ENCODE measurements at places on chromosomes 11 and 22.

- peak; percentile 80 for DNase-seq
Observed at GRCh38 chr22:34414467-34415440, 494.5 kb upstream of the LARGE1 start.

- no peak for DNase-seq
Observed at GRCh38 chr11:133386262-133386661, 146.0 kb downstream of the OPCML start.

DNA sequence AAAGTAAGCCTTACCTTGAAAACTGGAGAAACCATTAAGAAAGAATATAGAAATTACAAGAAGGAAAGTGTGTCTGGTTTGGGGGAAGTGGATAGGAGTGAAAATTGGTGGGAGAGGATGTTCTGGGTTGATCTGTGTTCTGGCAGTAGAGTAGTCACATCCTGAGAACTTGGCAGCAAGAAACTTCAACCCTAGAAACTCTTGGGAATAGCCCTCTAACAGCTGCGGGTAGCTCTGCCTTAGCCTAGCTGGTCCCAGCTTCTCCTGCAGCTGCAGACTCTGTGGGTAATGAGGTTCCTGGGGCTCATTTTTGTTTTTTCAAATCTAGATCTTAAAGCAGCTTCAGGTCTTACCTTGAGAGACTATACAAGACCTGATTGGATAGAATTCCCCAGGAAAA is 24.2 kb upstream of the OR6X1 start:
- DNase-seq, result no peak

DNA sequence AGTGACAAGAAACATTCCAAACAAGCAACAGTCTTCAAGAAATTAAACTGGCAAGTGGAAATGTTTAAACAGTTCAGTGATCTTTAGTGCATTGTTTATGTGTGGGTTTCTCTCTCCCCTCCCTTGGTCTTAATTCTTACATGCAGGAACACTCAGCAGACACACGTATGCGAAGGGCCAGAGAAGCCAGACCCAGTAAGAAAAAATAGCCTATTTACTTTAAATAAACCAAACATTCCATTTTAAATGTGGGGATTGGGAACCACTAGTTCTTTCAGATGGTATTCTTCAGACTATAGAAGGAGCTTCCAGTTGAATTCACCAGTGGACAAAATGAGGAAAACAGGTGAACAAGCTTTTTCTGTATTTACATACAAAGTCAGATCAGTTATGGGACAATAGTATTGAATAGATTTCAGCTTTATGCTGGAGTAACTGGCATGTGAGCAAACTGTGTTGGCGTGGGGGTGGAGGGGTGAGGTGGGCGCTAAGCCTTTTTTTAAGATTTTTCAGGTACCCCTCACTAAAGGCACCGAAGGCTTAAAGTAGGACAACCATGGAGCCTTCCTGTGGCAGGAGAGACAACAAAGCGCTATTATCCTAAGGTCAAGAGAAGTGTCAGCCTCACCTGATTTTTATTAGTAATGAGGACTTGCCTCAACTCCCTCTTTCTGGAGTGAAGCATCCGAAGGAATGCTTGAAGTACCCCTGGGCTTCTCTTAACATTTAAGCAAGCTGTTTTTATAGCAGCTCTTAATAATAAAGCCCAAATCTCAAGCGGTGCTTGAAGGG is 6.0 kb downstream of the MALAT1 start:
- peak; percentile 17 for DNase-seq

- DNase-seq, result peak; percentile 79
Observed at GRCh38 chr22:31630331-31631329, 31.4 kb downstream of the PISD start.

DNA sequence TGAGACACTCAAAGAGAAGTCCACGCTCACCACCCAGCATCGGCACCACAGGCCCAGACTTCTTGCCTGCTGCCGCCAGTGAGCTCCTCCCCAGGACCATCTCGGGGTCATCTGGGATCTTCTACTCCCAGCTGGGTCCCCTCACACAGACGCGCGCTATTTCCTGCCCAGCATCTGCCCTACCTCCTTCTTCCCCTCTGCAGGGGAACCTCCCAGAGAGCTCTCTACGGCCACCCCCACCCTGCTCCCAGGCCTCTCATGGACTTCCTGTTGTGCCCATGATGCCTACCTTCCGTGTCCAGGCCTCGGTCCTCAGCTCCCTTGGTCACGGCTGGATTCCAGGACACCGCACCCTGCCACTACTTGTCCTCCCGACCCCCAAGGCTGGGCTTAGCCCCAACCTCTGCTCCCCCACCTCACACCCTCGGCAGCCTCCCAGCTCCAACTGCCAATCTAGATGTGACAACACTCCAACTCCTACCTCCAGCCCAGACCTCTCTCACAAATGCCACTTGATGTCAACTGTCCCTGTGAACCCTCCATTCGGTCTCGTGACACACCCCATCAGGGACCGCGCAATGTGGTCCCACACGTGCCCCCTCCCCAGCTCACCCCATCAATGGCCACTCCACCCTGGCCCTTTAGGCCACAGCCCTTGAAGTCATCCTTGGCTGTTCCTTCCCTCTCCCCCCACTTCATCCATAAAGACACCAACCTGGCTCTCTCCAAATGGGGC is 45.3 kb downstream of the SGSM3 start:
- no peak for DNase-seq

Measured in ACHN (cell line).